ENCODE measurements at places on chromosomes 2 and 18.

GRCh38 chr2:221123396-221123795 is 448.7 kb downstream of the EPHA4 start:
- no peak for DNase-seq

DNA sequence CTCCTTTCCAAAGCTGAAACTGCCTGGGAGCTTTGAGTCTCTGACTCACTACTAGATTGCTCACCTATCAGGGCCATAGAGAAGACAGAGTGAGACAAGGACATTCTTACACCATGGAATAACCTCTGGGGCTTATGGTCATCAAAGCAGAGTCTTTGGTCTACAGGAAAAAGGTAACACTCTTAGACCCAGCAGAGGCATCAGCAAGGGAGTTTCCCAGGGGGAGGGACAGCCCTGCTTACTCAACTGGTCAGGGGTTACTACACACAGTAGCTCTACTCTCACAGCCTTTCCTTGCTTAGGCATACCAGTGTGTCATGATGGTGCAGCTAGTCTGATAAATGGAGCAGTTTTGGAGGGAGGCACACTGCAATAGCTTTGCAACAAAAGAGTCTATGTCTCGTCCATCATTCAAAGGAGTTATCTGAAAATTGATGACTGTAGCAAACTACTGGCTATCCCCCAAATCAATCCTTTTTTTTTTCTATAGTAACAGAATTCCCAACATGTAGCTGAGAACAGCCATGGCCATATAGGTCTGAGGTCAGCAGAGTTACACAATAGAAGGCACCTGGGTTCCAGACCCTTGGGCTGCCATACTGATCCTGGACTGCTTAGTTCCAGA is 22.4 kb upstream of the CD28 start:
- no peak for DNase-seq

GRCh38 chr2:71597756-71598155 is 144.4 kb downstream of the DYSF start:
- DNase-seq: no peak

DNA sequence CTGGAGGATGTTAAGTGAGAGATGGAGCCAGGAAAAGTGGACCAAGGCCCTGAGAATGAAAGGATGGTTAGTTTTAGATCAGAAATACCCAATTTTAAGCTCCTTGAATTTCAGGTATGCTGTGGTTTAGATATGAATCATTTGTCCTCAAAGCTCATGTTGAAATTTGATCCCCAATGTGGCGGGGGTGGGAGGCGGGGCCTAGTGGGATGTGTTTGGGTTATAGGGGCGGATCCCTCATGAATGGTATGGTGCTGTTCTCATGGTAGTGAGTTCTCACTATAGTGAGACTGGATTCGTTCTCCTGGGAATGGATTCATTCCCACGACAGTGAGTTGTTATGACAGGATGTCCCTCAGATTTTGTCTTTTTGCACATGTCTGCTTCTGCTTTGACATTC is 11.4 kb downstream of the MYO5B start:
- DNase-seq: no peak

- no peak for DNase-seq
These were observed 135.9 kb downstream of the TPGS2 start for GRCh38 chr18:36692921-36693332.

- no peak for DNase-seq
These were observed 103.0 kb downstream of the FAM210A start for GRCh38 chr18:13623348-13623747.

DNA sequence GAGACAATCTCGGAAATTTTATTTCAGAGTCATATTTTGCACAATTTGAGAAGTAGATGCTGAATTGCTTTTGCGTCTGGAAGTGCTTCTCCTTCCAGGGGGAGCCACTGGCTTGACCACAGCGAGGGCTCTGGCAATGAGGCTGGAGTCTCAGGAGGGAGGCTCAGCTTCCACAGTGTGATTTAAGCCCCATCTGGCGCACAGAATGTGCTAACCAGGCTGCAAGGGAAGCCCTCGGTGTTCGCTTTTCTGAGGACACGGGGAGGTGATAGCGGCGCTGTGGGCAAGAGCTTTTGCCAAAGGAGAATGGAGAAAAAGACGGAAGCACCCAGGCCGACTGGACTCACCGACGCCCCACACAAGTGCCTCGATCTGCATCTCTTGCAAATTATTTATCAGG is 52.4 kb downstream of the ADI1 start:
- no peak for DNase-seq

GRCh38 chr2:217943446-217944321 is 59.1 kb downstream of the TNS1 start:
- DNase-seq: no peak

- no peak for DNase-seq
These were observed 3.8 kb downstream of the LRRFIP1 start for GRCh38 chr2:237631007-237631785.

- no peak for DNase-seq
These were observed 233.1 kb downstream of the RPIA start for GRCh38 chr2:88924533-88924932.

GRCh38 chr2:20663196-20664070 is 3.5 kb upstream of the GDF7 start:
- no peak for DNase-seq

- DNase-seq: peak; percentile 45
These were observed 13.5 kb downstream of the ALPK2 start for GRCh38 chr18:58615140-58616132.

DNA sequence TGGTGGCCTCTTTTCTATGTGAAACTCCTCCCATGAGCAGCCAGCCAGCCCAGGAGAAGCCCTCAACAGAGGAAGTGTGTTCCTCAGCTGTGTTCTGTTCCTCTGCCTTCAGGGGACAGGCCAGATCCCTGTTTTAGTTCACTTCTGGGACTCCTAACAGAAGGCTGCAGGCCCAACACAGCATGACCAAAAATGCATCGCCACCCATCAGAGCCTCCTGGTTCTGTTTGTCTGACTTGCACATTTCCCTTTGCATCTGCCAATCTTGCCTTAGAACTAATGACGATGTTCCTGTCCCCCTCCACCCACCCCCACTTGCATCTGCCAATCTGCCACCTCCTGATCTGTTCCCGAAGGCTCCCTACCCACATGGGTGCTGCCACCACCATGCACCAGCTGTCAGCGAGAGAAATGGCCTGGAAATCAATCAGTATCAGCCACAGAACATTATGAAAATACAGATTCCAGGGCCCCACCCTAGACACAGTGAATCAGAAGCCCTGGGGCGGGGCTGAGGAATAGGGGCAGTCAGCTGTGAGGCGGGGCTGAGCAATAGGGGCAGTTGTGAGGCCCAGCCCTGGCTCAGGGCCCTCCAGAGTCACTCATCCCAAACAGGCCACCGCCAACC is 51.0 kb downstream of the FAM168B start:
- DNase-seq: no peak

DNA sequence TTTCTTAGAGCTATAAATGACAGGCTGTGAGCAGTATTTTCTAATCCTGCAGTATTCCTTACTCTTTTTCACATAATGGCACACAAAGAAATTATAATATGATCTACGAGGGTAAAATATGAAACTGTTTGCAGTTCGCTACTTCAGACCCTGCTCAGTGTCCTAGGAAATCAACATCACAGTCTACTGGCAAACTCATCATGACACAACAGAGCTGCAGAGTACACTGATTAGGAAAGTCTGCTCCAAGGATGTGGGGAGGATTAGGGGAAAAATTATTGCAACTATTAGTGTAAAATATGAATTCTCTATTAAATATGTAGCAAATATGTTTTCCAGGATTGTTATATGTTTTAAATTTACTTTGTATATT is 149.2 kb upstream of the REG3G start:
- DNase-seq: no peak

GRCh38 chr2:209472871-209473270 is 49.0 kb downstream of the MAP2 start:
- no peak for DNase-seq

DNA sequence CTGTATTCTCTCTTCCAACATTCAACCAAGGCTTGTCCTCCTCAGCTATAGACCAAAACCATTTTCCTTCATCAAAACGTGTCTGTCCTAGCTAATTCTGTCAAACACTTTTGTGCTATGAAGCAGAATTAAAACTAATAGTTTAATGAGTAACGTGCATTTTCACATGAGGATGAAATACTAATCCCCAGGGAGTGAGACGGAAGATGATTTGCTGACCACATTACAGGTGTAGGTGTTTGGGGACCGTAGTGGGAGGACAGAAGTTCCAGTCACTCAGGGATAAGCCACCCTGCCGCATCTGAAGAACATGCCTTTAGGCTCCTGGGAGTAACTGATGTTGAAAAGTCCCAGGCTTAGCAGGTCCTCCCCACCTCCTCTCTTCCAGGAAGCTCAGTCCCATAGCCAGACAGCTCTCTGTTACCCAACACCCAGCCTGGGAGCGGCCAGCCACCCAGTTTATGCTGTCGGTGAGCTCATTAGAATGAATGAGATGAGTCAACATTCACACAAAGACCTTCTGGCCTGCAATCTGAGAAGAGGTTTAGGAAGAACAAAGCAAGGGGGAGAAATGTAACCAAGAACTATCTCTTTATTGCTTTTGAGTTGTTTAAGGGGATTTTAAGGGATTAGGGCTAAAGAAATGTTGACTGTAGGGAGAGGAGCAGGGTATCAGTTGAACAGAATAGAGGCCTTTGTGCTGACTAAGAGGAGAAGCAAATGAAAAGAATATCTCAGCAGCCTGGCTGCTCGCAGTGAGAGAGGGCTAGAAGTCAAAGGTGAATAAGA is 122.5 kb downstream of the FOXI3 start:
- no peak for DNase-seq

DNA sequence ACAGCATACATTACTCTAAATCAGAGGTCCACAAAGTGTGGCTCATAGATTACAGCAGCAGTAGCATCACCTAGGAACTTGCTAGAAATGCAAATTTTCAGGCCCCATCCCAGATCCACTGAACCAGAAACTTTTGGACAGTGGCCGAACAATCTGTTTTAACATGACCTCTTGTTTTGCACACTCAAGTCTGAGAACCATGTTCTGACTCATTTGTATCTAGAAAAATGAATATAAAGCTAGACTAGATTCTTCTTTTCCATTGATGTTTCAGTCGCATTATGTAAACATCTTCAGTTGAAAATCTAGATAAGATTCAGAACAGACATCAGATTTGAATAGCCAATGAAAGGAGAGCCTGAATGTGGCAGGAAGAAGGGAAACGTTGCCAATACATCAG is 608.8 kb downstream of the LRP1B start:
- DNase-seq: no peak

- DNase-seq: no peak
These were observed 773.3 kb upstream of the SLC39A10 start for GRCh38 chr2:194883711-194884110.

GRCh38 chr2:57962861-57963260 is 83.7 kb upstream of the VRK2 start:
- DNase-seq: no peak

DNA sequence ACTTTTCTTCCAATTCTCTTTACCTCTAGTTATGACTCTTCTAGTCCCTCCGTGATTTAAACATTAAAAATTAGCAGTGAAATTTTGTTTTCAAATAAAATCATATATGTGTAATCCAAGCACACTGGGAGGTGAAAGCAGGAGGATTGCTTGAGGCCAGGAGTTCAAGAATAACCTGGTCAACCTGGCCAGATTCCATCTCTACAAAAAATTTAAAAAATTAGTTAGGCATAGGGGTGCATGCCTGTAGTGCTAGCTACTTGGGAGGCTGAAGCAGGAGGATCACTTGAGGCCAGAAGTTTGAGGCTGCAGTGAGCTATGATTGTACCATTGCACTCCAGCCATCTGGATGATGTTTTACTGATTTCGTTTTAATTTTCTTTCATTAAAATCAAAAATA is 7.0 kb upstream of the VSNL1 start:
- DNase-seq: no peak

DNA sequence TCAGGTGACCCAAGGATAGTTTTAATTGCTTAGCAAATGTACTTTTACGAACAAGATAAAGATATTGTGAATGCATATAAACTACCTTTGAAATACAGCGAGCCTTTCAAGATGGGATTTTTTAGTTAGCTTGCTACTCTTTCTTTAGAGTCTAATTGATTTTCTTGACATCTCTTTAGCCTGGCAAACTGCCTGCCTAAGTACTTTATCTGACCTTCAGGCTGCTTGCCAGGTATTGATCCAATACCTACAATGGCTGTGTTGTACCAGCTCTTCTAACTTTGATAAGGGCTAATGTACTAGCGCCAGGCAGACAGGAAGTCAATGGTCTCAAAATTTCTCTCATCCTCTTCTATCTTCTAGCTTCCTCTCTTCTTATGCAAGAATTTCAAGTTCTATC is 414.4 kb upstream of the ACVR2A start:
- no peak for DNase-seq

DNA sequence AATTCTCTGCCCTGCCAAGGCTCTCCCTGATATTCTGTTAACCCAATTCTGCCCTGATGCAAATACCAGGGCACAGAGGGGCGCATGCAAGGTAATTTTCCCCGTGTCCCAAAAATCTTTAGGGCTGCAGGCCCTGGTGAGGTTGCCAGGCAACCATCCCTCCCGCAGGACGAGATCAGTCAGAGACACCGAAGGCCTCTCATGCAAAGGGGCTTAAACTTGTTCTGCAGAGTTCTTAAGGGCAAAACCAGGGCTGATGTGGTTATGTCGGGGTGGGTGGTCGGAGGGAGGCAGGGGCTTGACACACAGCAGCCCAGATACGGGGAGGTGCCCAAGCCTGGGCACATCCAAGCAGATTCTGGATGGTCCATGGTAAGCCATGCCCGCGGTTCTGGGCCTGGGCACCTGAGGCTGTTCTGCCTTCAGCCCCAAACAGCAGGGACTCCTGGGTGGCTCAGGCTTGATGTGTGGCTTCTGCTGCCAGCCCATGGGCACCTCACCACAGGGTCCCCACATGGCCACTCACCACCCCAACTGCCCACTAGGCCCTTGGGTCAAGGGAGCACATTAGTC is 27.2 kb downstream of the STEAP3 start:
- DNase-seq: no peak

GRCh38 chr2:107721586-107721985 is 105.1 kb upstream of the RGPD4 start:
- no peak for DNase-seq

DNA sequence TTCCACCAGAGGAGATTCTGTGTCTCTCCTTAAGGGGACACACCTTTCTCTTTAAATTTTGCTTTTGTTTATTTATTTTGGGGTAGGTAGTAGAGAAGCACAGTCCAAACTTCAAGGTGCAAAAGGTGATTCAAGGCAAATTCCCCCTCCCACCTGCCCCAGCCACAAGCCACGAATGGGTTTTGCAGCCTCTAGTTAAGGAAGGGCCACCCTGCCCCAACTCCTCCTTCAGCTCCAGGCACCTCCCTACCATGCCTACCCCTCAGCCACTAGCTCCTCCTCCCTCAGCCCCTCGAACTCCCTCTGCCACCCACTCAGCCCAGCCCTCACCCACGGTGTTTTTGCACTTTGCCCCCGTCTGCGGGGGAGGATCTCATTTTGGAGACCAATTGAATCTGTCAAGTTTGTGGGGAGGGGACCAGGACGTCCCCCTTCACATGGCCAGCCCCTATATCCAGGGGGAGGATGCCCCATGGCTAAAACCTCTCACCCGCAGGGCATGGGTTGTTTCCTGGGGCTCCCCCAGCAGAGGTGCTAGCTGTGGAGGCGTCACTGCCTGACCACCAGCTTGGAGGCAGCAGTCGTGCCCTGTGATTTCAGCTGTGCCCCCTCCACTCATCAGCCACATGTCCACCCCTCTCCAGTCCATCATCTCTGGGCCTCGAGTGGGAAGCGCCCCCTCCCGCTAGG is 4.5 kb downstream of the HAAO start:
- DNase-seq: no peak

- no peak for DNase-seq
These were observed 28.6 kb downstream of the DNMT3A start for GRCh38 chr2:25312958-25313710.

All from activated CD8-positive, alpha-beta memory T cell treated with anti-CD3 and anti-CD28 coated beads for 4 hours (primary cell).